ENCODE measurements at places on chromosomes 5 and 9.

GRCh38 chr9:120151806-120152205, 428.2 kb downstream of the CDK5RAP2 start:
- DNase-seq, result no peak

DNA sequence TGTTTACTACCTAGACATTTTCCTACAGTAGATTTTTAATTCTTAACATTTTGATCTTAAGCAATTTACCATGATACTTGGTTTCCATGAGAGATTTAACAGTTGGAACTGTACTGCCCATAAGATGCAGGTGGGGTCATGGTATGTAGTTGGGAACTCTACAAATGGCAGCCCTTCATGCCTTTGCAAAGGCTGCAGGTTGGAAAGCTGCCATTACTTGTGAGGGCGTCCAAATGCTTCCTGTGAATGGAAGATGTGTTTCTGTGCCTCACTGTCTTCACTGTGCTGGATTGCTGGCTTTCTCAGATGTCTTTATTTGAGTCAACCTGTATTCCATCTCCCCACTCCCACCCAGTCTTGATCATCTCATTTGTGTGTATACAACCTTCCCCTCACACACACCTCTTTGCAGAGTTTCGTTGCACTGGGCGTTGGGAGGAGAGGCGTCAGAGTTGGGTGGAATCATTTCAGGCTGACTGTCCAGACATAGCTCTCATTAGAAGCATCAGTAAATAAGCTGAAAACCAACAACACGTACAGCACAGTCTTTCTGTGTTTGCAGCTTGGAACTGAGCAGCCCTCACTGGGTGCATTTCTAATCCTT, 14.8 kb upstream of the ABL1 start:
- DNase-seq, result no peak

GRCh38 chr5:163914910-163915309, 409.5 kb downstream of the MAT2B start:
- no peak for DNase-seq

- no peak for DNase-seq
These were observed 512.9 kb upstream of the PTGER4 start for GRCh38 chr5:40166802-40167201.

- no peak for DNase-seq
These were observed 15.8 kb upstream of the NRARP start for GRCh38 chr9:137317718-137318511.

DNA sequence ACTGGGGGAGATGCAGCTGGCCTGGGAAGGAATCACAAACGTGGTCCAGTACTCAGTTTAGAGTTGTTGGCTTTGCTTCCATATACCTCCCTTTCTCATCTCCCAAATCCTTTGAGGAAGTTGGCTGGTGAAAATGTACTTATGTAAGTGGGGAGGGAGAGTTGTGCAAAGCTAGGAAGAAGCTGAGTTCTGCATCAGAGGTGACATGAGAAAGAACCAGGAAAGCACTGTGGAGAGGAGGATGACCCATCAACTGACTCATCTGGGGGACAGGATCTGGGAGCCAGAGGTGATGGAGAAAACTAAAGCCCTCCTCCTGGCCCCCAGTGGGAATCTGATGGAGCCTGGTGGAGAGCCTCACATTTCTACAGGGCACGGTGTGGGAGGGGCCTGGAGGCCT, 16.2 kb downstream of the KCNMB1 start:
- DNase-seq, result no peak

GRCh38 chr9:96567203-96567700, 52.4 kb downstream of the CDC14B start:
- DNase-seq, result no peak

GRCh38 chr5:1737790-1738405, 61.7 kb downstream of the MRPL36 start:
- DNase-seq, result no peak

DNA sequence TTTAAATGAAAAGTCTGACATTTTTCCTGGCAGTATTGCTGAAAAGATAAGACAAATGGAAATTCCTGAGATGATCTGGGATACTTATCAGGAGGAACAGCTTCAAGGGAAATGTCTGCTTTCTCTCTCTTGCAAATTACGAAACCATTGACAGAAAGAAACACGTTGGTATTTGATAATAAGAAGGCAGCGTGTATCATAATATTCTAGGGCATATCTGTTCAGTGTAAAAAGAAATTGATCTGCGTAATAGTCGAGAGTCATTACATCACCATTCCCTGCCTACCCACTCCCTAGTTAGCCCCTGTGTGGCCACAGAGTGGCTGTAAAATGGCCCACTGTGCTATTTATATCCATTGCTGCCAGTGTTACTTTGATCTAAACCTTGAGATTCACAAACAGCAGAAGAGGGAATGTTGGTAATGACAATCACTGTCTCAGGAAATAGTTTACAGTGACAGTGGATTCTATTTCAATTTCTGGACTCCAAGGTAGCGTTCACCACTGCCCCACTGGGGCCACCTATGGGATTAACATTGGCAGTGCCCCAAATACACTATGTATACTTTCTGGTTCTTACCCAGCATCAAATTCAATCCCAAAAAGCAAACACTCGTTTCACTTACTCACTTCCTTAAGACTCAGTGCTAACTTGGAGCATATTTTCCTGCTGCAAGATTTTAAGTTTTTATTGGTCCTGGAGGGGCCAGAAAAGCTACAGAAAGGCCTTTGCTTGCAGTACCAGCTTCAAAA, 133.4 kb upstream of the GAS1 start:
- DNase-seq, result no peak

GRCh38 chr5:157914151-157914788, 55.3 kb upstream of the CLINT1 start:
- DNase-seq, result no peak

DNA sequence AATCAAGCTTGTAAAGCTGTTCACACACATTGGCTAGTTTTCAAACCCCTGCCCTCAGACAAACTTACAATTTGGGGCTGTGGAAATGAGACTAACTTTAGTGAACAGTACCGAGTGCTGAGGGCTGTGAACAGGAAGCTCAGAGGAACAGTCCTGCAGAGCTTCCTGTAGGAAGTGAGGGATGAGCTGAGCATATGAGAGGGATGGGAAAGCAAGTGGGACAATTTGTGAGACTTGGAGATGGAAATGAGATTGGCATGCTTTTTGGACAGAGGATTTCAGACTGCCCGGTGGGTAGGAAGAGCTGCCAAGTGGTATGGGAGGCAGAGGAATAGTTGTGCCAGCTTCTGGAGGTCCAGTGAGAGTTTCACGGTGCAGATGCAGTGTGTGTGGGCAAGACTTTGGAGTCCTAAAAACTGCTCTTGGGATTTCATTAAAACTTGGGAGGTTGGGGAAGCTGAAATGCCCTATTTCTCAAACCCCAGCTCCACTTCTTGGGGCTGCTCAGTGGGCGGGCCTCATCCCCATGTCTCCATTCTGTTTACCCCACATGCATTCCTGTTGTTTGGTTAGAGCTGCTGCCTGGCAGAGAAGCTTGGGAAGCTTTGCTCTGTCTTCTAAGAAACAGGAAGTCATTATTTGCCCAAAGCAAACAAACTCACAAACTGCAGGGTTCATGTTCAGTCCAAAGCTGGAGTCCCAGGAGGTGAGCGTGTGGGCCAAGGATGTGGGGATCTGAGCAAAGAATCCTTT, 267.5 kb downstream of the ZSWIM6 start:
- DNase-seq, result no peak

DNA sequence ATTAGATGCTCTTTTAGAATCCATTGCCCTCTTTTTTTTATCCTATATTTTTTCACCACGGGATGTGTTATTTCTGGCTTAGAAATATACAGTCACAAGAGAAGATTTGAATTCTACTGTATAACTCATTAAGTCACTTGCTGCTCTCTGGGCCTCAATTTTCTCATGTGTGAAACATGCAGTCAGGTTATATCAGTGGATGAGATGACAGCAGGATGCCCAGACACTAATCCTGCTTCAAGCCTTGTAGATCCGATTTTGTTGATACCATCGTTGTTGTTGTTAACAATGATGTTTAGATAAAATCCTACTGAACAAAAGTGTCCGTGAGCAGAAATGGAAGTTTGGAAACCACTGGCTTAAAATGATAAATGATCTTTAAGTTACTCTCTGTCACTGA, 421.9 kb upstream of the DMAC1 start:
- DNase-seq, result no peak

- DNase-seq, result no peak
These were observed 514.8 kb downstream of the RAB3C start for GRCh38 chr5:59097712-59098111.

GRCh38 chr5:139739150-139739974, 56.2 kb upstream of the PSD2 start:
- DNase-seq, result no peak

Data from right renal pelvis (tissue), 4 donors.